Dermis blood vessel endothelial cell (primary cell): ENCODE measurements at places on chromosomes 3 and 15. TPM values are rescaled to one million over a fixed set of nuclear protein-coding genes. Genes with fewer than 3 reads are reported as not detected.

Gene COLQ
- total RNA-seq = 1.0 and 1.2 TPM in 2 replicates

GRCh38 chr3:195522254-195523023, 20.7 kb downstream of the PPP1R2 start:
- peak; percentile 67 for DNase-seq

GRCh38 chr3:25801786-25802185, 11.9 kb downstream of the OXSM start:
- DNase-seq = no peak

DNA sequence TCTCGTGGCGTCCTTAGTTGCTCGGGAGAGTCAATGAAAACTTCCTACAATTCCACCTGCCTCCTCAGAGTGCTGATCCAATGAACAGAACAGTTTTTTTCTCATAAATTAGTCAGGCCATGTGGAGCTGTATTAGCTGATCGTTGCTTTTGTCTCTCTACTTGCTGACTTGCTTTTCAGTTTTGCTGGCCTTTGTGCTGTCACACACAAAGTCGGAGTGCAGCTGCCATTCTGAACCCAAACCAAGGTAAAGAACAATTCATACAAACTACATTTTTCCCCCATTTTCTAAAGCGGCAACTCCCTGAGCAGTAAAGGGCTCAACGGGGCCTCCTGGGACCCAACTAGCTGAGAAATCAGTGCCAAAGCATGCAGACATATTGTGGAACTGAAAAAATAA, 43.1 kb downstream of the MEIS2 start:
- no peak for DNase-seq

GRCh38 chr3:177836671-177837070, 639.4 kb upstream of the TBL1XR1 start:
- no peak for DNase-seq

Gene KBTBD8
- total RNA-seq = 1.7 and 2.6 TPM in 2 replicates
